ENCODE measurements at places on chromosomes 6 and 20. TPM values are rescaled to one million over a fixed set of nuclear protein-coding genes. Genes with fewer than 3 reads are reported as not detected.

DNA sequence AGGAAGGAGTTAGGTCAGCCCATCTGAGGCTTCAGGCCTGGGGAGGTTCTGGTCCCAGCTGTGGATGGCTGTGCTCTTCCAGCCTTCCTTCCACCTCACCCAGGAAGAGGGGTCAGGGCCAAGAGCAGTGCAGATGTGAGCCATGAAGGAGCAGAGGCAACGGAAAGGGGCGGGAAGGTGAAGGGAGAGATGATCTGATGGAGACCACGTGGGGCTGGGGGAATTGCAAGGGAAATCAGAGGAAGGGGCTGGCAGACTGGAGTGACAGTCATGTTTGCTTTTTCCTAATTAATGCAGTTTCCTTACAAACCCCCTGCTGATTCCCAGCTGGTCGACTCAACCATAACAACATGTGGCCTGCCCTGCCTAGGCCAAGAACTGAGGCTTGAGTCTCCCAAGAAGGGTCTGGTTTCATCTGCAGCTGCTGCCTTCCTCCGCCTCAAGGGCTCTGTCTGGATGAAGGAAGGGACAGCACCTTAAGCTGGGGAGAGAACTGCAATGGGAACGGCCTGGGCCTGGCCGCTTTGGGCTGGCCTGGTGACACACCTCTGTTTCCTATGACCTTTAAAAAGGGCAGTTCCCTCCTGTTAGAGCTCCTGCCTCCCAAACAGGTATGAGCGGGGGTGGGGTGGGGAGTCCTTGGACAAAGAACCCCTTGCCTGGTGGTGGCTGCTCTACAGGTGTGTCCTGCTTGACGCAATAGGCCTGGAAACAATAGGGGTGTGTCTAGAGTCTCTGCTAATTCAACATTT lies 7.8 kb upstream of the MRPS18A start:
- DNase-seq, result no peak

DNA sequence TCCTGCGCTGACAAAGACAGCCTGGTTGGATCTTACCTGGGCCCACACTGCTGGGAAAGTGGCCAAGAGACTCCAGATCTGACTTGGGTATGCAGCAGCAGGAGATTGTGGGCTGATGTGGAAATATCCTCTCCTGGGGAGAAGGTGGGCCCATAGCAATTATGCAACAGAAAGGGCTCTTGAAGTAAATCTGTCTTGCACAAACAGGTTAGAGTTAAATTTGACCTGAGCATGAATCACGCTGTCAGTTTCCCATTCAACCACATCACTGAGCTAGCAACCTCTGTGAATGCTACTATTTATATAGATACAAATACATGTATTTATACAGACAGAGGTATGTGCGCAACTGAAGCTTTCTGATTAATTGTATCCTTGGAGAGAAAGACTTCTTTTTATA lies 28.3 kb upstream of the PDYN start:
- DNase-seq, result no peak

The MYL9 gene
- polyA plus RNA-seq, result 331 TPM

GRCh38 chr6:154106251-154106650 lies 67.2 kb downstream of the OPRM1 start:
- no peak for DNase-seq

DNA sequence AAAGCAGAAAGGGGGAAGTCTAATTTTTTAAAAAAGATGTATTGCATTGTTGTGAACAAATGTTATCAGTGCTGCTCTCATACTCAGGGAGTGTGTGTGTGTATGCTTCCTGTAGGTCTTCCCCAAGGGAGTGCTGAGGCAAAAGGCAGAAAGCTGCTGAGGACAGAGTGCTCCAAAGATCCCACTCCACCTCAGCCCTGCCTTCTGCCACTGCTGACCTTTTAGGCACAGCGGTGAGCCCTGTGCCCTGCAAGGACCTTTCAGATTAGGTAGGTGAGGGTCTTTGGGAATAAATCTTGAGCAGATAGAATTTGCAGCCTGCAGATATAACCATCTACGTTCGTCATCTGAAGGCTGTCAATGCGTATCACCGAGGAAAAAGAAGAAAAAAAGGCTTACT lies 756.4 kb upstream of the MMS22L start:
- no peak for DNase-seq

GRCh38 chr6:124430740-124431318 lies 531.4 kb upstream of the RNF217 start:
- no peak for DNase-seq
